WTC11 (cell line): ENCODE measurements at places on chromosomes 6 and 20. TPM values are rescaled to one million over a fixed set of nuclear protein-coding genes. Genes with fewer than 3 reads are reported as not detected.
A peak's percentile ranks its signal among the peaks of the same experiment; 100 is the strongest.

DNA sequence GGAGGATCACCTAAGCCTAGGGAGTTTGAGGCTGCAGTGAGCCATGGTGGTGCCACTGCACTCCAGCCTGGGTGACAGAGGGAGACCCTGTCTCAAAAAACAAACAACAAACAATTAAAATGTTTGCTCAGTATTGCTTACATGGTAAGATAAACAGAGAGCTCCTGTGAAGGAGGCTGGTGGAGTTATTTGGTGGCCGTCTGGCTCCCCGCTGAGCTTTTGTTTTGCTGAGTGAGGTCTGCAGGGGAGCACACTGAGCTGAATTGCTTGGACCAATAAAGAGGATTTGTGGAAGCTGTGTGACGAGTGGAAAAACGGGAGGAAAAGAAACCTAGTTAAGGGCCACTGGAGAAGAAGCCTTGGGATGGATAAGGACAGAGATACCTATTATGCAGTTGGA is 41.1 kb upstream of the BMP6 start:
- no peak overlapping the region for H3K4me3 ChIP-seq
- peak; percentile 85 for DNase-seq
- H3K27me3 ChIP-seq = peaks cover 46% of the 10 kb centered on the region
- H3K27ac ChIP-seq = 0 out of 2 replicates have a peak overlapping the region, but pooled peaks have one; percentile 11
- H3K36me3 ChIP-seq = no peaks in the 10 kb centered on the region
- peaks cover 44% of the 10 kb centered on the region for H3K4me1 ChIP-seq

GRCh38 chr6:79127660-79128059 is 49.6 kb upstream of the PHIP start:
- H3K36me3 ChIP-seq = peaks cover 9% of the 10 kb centered on the region; the same call in 1 of the 2 replicates
- no peaks in the 10 kb centered on the region for H3K27me3 ChIP-seq
- H3K4me3 ChIP-seq = no peak overlapping the region

DNA sequence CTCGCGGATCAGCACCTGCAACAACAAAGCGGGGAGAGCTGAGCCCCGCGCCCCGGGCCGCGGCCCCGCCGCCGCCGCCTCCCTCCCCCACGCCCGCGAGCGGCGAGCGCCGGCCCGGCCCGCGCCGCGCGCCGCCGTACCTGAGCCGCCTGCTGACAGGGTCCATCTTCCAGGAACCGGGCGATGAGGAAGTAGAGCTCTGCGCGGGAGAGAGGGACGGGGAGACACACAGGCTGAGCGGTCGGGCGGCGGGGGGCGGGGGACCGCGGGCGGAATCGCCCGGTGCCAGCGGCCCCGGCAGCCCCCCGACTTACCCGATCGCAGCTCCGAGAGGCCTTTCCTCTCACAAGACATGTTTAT is 359 bp downstream of the PHIP start:
- peak overlapping the region; percentile 95 for H3K27ac ChIP-seq
- peak overlapping the region; percentile 93 for H3K4me3 ChIP-seq
- H3K36me3 ChIP-seq = peaks cover 3% of the 10 kb centered on the region; the same call in 1 of the 2 replicates
- no peak for DNase-seq

GRCh38 chr6:2658788-2659187 is 91.9 kb downstream of the MYLK4 start:
- H3K4me3 ChIP-seq = no peak overlapping the region
- peaks cover 8% of the 10 kb centered on the region for H3K36me3 ChIP-seq
- peaks cover 2% of the 10 kb centered on the region for H3K27me3 ChIP-seq
- H3K27ac ChIP-seq = no peak overlapping the region
- H3K4me1 ChIP-seq = peaks cover 32% of the 10 kb centered on the region
- no peak for DNase-seq

DNA sequence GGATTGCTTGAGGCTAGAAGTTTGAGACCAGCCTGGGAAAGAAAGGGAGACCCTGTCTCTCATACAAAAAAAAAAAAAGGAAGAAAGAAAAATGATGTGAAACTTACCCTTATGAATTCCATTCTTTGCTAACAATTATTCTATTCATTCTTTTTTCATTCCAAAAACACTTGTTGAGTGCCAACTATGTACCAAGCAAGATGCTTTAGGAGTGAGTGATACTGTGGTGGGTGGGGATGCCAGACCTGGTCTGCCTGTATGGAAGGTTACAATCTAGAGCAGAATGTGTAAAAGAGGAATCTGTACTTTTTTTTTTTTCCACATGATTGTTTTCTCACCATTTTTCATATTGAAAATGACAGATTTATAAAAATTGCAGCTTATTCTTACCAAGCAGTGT is 73.8 kb upstream of the TULP1 start:
- no peak overlapping the region for H3K4me3 ChIP-seq
- H3K36me3 ChIP-seq = no peaks in the 10 kb centered on the region
- H3K4me1 ChIP-seq = peaks cover 4% of the 10 kb centered on the region; the same call in 1 of the 2 replicates
- DNase-seq = no peak
- H3K27me3 ChIP-seq = no peaks in the 10 kb centered on the region

DNA sequence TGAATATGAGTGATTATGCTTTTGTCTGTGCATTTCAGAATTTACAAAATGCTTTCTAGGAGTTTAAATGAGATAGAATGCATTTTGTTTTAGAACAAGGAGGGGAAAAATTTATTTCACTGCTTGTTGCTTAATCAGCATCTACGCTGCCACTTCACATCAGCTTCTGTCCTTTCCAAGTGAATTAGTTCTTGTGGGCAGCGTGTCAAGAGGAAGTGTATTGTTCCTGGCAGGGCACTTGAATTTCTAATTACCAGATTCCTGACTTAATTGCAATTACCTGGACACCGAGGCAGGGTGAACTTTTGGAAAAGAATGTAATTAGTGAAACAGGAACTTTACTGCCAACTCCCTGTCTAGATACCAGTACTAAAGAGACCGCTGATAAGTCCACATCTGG is 263.5 kb downstream of the TMEM242 start:
- peak overlapping the region; percentile 61; the same call in 1 of the 2 replicates for H3K27ac ChIP-seq
- no peaks in the 10 kb centered on the region for H3K27me3 ChIP-seq
- no peak for DNase-seq
- H3K4me1 ChIP-seq = peaks cover 39% of the 10 kb centered on the region
- no peak overlapping the region for H3K4me3 ChIP-seq
- H3K36me3 ChIP-seq = peaks cover 17% of the 10 kb centered on the region

DNA sequence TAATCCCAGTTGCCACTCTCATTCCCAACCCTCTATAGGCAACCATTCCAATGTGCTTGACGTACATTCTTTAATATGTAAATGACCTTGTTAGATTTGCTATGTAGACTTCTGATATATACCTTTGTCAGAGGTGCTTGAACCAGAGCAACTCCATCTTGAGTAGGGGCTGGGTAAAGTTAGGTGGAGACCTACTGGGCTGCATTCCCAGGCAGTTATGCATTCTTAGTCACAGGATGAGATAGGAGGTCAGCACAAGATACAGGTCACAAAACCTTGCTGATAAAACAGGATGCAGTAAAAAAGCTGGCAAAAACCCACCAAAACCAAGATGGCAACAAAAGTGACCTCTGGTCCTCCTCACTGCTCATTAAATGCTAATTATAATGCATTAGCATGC is 8.3 kb upstream of the HM13 start:
- H3K36me3 ChIP-seq = no peaks in the 10 kb centered on the region
- H3K4me3 ChIP-seq = no peak overlapping the region
- H3K27me3 ChIP-seq = peaks cover 32% of the 10 kb centered on the region
- no peak for DNase-seq

DNA sequence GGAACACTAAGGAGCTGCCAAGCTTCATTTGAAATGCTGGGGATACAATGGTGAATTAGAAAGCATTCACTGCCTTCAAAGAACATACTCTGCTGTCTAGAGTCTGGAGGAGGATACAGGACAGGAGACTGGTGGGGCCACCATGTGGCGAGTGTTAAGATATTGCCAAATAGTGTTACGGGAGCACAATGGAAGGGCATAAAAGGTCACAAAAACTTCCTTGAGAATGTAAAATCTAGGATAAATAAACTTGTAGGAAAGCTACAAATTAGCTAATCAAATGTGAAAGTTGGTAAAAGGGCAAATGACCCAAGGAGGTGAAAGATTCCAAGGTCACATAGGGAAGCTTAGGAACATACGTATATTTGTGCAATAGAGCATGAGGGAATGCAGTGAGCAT is 271.7 kb downstream of the RFPL4B start:
- H3K27me3 ChIP-seq = no peaks in the 10 kb centered on the region
- no peak overlapping the region for H3K27ac ChIP-seq
- DNase-seq = peak; percentile 36
- H3K36me3 ChIP-seq = no peaks in the 10 kb centered on the region

DNA sequence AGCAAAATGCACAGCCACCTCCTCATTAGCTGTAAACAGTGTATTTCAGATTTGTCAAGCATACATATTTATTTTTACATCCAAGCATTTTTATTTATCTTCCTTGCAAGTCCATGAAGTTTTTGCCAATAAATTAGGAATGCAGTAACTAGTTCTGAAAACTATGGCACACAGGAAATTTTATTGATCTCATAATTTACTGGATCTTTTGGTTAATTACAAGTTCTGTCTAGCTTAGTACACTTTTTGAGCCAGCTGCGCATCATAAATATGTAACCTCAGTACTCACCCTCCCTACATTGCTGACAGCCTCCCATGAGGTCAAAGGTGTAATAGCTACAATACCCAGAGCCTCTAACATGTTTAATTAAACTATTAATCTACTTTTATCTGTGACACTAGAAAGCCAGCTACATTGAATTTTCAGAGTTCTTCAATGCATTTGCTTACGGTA is 898.2 kb downstream of the KIF16B start:
- H3K27ac ChIP-seq = no peak overlapping the region
- H3K36me3 ChIP-seq = no peaks in the 10 kb centered on the region
- no peak for DNase-seq
- no peaks in the 10 kb centered on the region for H3K4me1 ChIP-seq

TBX18 gene
- total RNA-seq = 0.15 TPM in 1 of 3 replicates, not detected in the others

OTOR gene
- total RNA-seq = not detected in 3 replicates

RAET1G gene
- not detected in 3 replicates for total RNA-seq

OSTM1 gene
- 25.3 to 34.1 TPM (median 27.6 TPM) in 3 replicates for total RNA-seq

SLC25A27 gene
- total RNA-seq = 10.9 to 17.1 TPM (median 16.4 TPM) in 3 replicates
